Stimulated activated CD8-positive, alpha-beta memory T cell treated with anti-CD3 and anti-CD28 coated beads, Interleukin-4, amount 100 ng/mL, for 1 hour (primary cell): ENCODE measurements at places on chromosomes 16 and 17.

GRCh38 chr17:81264640-81265039 is 25.5 kb downstream of the NDUFAF8 start:
- DNase-seq: no peak

- peak; percentile 64 for DNase-seq
Observed at GRCh38 chr17:16991349-16992009, 19.6 kb upstream of the TNFRSF13B start.

- no peak for DNase-seq
Observed at GRCh38 chr17:42329025-42329976, 41.0 kb downstream of the STAT5A start.

DNA sequence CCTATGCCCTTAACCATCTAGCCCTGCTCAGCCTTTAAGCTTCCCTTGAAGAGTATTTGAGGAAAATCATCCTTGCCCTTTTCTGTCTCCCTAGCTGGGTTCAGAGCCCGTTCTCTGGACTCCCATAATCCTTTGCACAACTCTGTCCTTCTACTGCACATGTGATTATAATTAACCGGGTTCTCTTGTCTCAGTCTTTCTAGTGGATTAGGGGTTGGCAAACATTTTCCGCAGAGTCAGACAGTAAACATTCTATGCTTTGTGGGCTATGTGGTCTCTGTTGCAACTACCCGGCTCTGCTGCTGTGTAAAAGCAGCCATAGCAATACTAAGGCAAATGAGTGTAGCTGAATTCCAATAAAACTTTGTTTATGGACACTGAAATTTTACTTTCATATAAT is 80.0 kb downstream of the CDRT15 start:
- DNase-seq: no peak

- DNase-seq: no peak
Observed at GRCh38 chr16:4315186-4316107, at the start of gene GLIS2. TSS of gene GLIS2 (plus strand) at chr16:4316067. CDS start at chr16:4332281, 16,214 bp downstream.

DNA sequence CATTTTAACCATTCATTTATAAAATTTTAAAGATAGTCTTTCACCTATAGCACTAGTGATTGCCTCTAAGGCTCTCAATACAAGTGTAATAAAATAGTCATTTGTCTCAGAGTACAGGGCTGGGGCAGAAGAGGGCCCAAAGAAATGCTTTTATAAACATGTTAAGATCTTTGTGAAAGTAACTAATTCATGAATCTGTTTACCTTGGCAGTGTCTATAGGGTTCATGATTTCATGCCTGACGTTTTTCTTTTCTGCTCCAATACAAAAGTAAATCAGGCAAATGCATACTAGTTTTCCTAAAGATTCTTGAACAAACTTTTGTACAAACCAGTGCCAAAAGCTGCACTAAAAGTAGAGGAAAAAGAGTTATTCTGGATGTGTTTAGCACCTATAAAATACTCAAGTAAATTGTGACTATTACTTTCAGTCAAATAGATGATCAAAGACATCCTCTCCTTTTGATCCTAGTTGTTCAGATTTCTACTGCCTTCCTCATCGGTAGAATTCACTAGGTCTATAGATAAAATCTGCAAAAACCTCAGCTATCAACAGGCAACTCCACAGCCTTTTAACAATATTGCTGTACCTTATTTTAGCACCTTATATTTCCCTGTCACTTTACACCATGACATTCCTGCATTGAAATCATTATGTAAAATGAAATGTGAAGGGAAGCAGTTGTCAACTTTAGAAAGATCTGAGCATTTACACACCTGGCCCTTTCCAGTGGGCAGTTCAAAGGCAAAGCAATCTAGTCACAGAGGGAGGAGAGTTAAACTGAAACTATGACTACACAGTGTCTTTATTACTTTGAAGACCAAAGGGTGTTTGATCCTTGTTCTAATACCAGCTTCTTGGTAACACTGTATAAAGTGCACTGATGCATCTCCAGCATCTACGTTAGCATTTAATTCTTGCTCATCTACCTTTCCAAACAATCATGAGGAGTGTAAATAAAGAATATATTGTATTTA is 100.0 kb upstream of the MED13 start:
- no peak for DNase-seq

- no peak for DNase-seq
Observed at GRCh38 chr17:79114458-79115301, 40.1 kb downstream of the ENGASE start.

DNA sequence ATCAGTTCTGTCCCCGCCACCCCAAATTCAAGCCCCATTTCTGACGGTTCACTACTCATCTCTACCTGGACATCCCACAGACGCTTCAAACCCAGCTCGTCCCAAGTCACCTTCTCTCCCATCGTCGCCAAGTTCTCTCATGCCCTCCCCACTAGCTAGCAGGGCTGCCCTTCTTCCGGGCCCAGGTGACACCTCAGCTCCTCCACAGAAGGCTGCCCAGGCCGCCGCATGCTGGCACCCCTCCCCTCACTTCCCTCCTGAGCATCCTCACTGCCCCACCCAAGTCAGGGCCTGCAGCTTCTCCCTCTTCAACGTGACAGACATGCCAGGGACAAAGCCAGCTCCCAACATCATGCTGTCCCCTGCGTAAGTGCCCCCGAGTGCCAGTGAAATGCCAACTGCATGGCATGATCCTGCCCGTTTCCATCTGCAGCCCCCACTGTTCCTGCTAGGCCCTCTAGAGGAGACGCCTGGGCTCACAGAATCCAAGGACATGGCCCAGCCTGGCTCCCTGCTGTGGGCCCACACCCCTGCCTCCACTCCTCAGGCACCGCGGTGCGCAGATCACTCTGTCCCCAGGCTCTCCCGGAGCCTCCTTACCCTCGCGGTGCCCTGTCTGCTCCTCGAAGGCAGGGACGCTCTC is 5.9 kb downstream of the CYB561 start:
- DNase-seq: no peak

- DNase-seq: no peak
Observed at GRCh38 chr16:30357085-30357714, 2.1 kb upstream of the CD2BP2 start.

GRCh38 chr16:46972429-46973206 is 856 bp downstream of the DNAJA2 start:
- DNase-seq: no peak

DNA sequence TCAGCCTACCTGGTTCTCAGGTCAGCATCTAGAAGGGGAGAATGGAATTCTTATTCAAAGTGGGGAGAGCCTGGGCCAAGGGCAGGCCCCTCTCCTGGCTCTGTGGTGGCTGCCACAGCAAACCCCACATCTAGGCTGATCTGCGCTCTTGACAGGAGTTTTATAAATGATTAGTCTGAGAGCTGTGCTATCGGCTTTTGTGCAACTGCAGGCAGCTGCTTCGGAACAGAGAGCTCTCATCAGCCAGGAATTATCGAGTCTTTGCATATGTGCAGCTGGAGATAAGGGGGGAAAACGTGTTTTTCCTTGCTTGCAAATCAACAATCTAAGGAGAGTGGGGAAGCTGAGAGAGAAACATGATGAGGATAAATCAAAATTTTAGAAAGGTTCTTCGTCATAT is 91.7 kb downstream of the HS3ST3A1 start:
- no peak for DNase-seq

- no peak for DNase-seq
Observed at GRCh38 chr17:43025766-43026537, 921 bp downstream of the RND2 start.

GRCh38 chr16:4944333-4945281 is 7.7 kb upstream of the PPL start:
- DNase-seq: no peak

GRCh38 chr16:87077750-87078127 is 239.5 kb downstream of the C16orf95 start:
- no peak for DNase-seq

GRCh38 chr17:12398441-12399051 is 267.1 kb upstream of the MYOCD start:
- no peak for DNase-seq

DNA sequence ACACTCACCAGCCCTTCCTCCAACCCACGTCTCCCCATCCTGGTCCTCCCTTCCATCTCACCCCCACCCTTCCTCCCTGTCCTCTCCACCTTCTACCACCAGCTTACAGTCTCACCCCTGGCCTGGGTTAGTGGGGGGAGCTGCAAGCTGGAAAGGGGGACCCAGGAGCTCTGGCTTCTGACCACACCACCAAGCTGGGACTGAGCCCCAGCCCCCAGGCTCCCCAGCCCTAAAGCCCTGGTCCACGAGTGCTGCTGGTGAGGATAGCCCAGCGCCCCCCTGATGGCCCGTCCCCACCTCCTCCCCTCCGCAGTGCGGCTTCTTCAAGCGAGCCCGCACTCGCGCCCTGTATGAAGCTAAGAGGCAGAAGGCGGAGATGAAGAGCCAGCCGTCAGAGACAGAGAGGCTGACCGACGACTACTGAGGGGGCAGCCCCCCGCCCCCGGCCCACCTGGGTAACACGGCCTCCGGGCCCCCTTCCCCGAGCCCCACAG is 7.2 kb upstream of the PDK2 start:
- no peak for DNase-seq

DNA sequence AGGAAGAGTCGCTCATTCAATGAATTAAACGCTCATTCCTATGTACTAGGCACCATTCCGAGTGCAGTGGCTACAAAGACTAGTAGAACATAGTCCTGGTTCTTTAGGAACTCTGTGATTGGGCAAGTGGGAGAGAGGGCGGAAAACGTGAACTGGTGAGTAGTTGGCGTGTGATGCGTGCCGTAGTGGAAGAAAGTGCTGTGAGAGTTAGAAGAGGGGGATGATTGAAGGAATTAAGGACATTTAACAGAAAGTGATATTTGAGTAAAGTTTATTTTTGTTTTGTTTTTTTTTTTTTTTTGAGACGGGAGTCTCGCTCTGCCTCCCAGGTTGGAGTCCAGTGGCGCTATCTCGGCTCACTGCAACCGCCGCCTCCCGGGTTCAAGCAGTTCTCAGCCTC is 7.9 kb upstream of the SLFN14 start:
- DNase-seq: no peak

GRCh38 chr16:47927330-47927729 is 228.5 kb downstream of the ABCC12 start:
- DNase-seq: no peak

- peak; percentile 64 for DNase-seq
Observed at GRCh38 chr16:67158637-67159600, 790 bp downstream of the TRADD start.

DNA sequence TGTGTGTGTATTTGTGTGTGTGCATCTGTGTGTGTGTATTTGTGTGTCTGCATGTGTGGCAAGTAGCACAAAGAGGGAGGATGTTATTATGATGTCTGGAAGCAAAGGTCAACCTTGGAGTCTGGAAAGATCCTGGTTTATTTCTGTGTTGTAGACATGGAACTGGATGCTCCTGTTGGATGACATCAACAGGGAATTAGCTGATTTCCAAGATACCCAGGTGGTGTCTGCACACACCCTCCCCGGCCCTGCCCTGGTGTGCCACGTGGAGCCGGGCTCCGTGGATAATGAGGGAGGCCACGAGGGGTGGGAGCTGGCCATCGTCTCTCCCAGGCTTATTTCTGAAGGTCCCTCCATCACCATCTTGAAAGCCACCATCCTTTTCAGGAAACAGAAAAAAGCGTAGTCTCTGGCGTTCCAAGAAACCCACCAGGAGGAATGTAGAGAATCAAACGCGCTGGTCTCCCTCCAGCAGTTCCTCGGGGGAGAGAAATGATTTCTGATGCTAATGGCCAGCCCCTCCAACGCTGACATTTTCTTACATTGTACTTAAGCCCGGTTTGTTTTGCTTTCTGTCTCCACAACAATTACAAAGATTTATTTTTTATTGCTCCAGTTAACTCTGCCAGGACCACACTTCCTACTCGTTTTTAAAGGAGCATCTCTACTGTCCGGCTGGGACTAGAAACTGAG is 93.3 kb downstream of the FOXL1 start:
- DNase-seq: no peak
